Activated CD8-positive, alpha-beta memory T cell treated with anti-CD3 and anti-CD28 coated beads for 1 hour (primary cell): ENCODE measurements at places on chromosomes 13 and 19.

- DNase-seq: no peak
These were observed 13.2 kb upstream of the LHFPL6 start for GRCh38 chr13:39616087-39616694.

DNA sequence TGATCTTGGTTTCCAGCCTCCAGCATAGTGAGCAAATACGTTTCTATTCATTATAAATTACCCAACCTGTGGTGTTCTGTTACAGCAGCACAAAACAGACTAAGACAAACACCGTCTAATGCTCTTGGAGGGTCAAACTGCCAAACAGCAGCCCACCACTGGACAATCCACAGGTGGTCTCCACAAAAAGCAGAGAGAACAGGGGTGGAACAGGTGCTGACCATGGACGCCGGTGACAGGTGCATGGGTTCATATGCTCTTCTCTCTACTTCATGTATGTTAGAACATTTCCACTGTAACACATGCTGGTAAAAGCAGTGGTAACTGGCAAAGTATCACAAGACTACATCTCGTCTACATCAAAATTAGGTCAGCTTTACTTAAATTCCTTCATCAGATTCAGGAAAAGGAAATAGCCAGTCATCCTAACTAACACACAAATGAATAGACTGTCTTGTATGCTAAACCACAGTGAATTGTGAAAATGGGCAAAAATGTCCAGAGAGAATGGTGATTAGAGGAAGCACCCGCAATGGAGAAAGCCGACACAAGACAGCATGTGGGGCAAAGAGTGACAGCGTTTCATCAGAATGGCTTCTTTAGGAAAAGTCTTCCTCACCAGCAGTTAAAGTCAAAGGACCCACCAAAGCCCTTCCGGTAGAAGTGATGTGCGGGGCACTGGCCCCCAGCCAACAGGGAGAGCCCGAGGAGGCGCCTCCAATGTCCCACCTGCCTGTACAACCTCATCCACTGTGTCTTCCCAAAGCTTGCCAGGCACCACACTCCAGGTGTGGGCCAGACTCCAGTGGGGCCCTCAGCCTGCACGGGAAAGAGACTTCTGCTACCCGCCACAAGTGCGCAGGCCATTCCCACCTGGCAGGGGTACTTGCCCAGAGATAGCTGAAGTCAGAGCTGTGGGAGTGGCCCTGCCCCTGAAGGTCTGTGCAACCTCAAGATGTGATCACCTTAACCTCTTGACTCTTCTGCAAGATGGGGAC lies 6.5 kb downstream of the CARS2 start:
- no peak for DNase-seq

GRCh38 chr19:31349160-31349881 lies at the start of gene TSHZ3:
Gene TSHZ3 (minus strand): TSS chr19:31349436. CDS start chr19:31349219, 217 bp downstream.
- no peak for DNase-seq

- DNase-seq: no peak
These were observed 140.9 kb downstream of the KCNRG start for GRCh38 chr13:50156140-50156539.

DNA sequence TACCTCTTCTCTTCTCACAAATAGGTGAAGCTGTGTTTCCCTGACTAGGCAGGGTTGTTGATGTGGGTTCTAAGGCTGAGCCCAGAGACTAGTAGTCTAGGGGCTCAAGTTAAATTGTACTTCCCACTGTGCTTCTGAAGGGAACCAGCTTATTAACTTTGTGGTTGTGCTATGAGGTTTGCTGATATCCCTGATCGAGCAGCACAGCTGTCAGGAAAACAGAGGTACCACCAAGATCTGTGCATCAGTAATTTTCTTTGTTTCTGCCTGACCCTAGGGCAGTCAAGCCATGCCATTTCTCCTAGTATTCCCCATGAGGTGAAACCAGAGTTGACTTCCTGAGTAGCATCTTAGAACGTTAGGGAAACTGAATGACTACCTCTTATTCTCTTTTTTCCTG lies 853.8 kb upstream of the MIR17HG start:
- no peak for DNase-seq

- no peak for DNase-seq
These were observed 5.1 kb upstream of the SPACA6 start for GRCh38 chr19:51687791-51688670.

DNA sequence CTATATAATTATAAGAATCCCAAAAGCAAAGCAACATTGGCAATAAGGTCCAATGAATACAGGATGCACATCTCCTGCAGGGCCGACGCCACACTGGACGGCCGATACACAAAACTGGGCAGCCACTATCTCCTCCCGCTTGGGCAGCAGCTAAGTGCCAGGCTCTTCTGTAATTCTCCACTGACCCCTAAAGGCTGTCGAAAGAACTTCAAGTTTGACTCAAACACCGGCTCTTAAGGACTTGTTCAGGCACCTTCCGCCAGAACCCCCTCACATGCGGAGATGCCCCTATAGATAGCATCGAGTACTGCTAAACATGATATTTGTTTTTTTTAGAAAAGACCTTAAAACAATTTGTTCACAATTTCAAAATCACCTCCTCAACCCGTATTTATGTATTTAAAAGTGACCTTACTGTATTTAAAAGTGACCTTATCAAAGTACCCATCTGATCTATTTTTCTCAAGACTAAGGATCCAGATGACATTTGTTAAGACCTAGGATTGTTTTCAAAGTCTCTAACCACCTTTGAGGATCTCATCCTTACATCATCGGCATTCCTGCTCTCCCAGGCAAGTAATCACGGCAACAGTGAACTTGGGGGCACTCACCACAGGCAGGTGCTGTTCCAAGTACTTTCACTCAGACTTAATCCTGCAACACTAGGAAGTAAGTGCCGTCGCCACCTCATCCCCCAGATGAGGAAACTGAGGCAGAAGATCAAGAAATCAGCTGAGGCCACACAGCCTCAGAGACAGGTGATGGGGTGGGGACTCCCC lies 77.8 kb downstream of the TUBGCP3 start:
- no peak for DNase-seq

- no peak for DNase-seq
These were observed 1.9 kb downstream of the CDK8 start for GRCh38 chr13:26255691-26256277.

DNA sequence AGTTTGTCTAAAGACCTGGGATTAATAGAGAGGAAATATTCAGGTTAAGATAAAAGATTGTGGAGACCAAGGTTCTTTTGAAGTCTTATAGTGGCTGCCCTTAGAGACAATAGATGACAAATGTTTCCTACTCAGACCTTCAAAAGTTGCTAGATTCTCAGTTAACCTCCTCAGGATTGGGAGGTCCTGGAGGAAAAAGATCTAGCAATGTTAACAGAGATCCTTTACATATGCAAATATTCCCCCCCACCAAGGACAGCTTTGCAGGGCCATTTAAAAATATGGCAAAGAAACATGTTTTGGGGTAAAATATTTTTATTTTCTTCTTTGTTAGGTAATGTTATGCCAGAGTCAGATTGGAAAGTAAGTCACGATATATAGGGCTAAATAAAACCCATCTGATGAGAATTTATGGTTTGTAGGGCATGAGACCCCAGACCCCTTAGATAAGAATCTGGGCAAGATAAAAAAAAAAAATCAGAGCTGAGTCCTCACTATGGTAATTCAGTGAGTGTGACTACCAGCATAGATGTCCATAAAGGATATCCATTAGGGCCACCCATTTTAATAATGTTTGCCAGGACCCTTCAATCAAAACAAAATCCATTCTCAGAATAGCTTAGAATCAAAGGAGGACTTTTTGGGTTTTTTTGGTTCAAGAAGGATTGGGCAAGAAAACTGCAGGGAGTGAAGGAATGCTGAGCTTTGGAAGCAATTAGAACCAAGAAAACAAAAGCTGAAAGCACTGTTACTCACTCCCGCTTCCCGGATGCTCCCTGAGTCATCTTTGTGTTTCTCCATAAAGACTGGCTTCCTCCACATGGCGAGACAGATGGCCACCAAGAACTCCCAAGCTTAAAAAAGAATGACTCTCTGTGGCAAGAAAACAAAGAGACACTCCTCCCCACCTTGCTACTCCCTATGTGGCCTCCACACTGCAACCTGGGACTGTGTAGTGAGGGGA lies 28.2 kb downstream of the VSTM1 start:
- no peak for DNase-seq

- no peak for DNase-seq
These were observed 46.5 kb upstream of the KPNA3 start for GRCh38 chr13:49838989-49839388.

GRCh38 chr19:10518444-10519361 lies 1.5 kb upstream of the S1PR5 start:
- DNase-seq: no peak

- no peak for DNase-seq
These were observed 31.1 kb downstream of the CEACAM8 start for GRCh38 chr19:42563352-42564210.

GRCh38 chr19:17058236-17058635 lies 17.0 kb downstream of the HAUS8 start:
- no peak for DNase-seq

DNA sequence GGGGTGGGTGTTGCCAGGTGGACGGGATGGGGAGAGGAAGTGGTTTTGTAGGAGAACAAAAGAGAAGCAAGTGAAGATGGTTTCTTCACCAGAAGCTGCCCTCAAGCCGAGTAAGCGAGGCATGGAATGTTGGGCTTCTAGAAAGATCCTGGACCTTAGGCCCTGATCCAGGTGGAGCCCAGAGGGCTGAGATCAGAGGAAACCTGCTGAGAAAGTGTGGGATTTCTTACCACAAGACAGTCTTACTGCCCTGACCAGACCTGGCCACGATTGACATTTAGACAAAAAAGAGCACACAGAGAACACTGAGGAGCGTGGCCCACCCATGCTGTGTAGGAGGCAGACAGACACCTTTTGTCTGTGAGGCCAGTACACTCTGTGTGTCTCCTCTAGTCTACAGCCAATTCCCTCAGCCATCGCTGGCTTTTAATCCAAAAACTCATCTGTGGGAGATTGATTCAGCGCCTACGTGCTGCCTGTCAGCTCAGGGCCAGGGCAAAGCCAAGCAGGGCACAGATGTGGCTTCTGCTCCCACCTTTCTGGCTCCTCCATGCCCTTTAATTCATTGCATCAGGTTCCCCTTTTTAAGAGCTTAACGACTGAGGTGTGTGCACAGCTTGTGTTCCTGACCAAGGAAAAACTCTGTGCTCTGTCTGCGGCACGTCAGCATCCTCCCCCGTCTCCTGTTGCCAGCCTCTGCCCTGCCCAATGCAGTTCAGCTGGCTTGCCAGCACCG lies 123.3 kb downstream of the AKAP11 start:
- no peak for DNase-seq

- DNase-seq: no peak
These were observed 31.2 kb upstream of the CACNA1A start for GRCh38 chr19:13537454-13537853.

DNA sequence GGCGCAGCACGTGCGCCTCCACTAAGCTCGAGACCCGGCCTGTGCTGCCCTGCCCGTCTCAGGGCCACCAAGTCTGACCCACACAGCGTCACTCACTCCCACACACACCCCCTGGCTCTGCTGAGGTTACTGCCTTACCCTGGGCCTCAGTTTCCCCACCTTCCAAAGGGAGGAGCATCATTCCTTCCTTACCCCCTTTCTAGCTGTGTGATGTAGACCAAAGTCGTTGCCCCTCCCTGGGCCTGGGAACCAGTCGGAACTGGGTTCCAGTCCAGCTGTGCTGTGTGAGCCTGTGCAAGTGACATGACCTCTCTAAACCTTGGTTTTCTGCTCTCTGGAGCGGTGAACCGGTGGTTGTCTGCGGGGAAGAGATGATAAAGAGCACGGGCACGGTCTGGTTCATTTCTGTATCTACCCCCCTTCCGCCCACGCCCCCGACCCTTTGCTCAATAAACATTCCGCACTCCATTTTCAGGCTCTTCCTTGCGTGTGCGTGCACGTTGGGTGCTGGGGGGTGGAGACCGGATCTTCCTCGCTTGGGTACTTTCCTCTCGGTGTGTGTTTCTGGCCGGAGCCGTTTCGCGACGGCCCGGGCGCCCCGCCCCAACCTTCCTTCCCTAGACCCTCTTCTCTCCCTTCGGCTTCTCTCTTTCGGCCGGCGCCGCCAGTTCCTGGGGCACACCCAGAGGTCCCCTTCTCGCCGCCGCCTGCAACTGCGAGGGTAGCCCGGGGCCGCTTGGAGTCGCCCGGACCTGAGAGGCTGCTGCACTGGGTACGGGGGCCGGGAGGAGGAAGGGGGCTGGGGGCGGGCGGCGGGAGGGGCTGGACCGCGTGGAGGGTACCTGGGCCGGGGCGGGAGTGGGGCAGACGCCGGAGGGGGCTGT lies at the start of gene ZNF581:
Gene ZNF581, plus strand, starts transcription at position 647 of the 884 bp plus-strand sequence. CDS start 923 bp downstream, outside the sequence.
- peak; percentile 63 for DNase-seq

DNA sequence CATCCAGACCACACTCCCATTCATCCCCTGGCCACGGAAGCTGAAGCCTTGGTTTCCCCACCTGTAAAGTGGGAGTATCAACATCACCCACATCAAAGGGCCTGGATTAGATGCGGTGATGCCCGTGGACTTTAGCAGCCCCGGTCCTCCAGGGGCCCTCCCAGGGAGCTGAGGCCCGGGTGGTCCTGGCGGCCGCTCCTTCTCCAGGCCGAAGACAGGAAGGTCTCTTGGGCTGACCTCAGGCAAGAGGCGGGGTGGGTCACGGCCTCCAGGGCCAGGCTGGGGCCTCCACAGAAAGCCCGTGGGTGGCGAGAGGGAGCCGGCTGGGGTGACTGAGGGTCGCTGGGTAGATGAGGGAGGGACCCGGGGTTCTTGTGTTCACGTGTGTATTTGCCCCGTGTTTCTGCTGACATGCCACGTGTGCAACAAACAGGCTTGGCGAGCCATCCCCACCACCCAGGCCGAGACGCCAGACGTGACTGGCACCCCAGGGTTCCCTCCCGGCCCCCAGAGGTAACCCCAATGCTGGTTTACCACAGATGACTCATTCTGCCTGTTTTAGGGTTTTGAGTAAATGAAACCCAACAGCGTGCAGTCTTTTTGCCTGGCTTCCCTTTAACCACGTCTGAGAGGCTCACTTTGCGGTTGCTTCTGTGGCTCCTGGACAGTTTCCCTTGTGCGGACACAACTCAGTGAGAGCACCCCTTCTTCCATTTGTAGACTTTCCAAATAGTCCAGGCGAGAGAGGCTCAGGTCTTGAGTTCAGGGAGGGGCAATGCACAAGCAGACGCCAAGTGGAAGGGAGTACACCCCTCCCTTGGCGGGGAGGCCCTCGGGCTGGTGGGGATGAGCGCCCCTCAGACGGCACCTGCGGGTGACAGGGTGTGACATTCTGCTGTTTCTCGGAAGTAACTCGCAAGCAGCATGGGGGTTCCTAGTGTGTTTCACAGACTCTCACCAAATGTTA lies 42.9 kb downstream of the C13orf46 start:
- no peak for DNase-seq

DNA sequence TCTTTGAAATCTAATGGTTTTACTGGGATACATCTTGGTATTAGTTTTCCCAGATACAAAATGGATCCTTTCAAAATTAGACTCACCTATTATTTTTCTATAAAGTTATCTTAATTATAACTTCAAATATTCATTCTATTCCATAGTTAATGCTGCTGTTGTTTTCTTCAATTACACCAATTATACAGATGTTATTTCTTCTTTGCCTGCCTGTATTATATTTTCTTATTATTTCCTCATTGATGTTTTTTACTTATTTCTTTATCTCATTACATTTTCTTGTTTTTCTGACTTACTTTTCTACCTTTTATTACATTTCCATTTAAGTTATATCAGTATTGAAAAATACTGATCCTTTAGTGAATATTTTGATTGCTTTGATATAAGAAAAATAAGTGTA lies 40.9 kb downstream of the SPACA7 start:
- no peak for DNase-seq
